ENCODE measurements at places on chromosomes 7 and 10.

DNA sequence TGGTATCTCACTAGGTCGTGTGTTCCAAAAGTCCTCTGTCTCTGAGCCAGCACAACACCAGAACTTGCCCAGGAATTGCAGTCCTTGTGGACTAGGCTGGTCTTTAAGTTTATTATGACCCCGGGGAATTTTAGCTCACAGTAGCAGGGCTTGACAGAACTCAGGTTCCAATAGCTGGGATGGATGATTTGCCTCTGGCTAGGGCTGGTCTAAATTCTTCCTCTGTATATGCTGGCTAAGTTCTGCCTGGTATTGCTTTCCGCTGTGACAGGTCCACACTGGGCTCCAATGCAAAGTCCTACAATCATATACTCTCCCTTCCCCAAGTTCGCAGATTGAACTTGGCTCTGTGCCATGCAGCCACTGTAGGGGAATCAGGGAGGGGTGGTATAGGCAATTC is 52.5 kb downstream of the FAS start:
- DNase-seq, result no peak

DNA sequence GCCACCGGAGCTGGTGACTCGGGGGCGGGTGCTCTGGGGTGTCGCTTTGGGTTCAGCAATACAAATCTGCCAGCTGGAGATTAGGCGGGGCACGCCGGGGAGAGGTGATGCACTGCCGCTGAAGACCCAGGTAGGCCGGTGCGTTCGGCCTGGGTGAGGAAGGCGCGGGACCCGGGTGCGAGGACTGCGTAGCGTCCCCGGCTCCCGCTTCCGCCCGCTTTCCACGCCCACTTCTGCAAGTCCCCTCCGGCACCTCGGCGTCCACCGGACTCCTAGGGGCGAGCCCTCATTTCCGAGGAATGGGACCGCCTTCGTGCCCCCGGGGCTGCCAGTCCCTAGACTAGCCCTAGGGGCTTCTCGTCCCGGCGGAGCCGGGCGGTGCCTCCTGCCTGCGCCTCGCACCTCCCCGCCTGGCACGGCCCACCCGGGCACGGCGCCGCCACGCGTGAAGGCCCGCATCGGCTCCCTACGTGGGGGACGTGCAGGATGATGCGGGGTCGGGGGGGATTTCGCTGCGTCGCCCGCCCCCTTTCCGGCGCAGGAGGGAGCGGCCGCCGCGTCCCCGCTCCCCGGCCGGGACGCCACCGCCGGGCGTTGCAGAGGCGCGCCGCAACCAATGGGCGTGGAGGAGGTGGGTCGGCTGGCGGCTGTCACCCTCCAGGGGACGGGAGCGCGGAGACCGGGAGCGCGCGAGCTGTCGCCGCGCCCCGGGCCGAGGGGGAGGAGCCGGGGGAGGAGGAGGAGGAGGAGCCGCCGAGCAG is 40.0 kb downstream of the HK1 start:
- DNase-seq, result peak; percentile 80

- DNase-seq, result no peak
Measured at GRCh38 chr10:65090991-65091390, 1569.8 kb downstream of the REEP3 start.

GRCh38 chr7:23343806-23344475 is 44.8 kb downstream of the MALSU1 start:
- DNase-seq, result no peak

GRCh38 chr10:58998924-58999713 is 177.3 kb upstream of the PHYHIPL start:
- no peak for DNase-seq

GRCh38 chr10:92278996-92279696 is 11.7 kb downstream of the CPEB3 start:
- no peak for DNase-seq

- DNase-seq, result no peak
Measured at GRCh38 chr7:39300276-39300675, 265.9 kb upstream of the YAE1 start.

DNA sequence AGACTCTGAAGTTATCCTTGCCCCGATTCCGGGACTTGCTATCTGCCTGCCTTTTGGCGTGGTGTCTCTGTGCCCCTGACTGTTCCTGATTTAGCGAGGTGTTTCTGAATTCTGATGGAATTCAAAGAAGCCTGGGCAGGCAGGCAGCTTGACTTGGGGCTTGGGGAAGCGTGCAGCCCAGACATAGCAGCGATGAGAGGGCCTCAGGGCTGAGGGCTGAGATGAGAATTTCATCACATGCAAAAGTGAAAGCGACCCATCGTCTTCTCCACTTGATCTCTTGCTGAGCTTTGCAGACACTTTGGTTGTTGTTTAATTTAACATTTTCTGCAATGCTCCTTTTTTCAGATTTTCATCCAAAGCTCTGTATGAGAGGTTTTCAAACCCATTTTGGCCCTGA is 57.8 kb downstream of the TCF7L2 start:
- DNase-seq, result no peak

DNA sequence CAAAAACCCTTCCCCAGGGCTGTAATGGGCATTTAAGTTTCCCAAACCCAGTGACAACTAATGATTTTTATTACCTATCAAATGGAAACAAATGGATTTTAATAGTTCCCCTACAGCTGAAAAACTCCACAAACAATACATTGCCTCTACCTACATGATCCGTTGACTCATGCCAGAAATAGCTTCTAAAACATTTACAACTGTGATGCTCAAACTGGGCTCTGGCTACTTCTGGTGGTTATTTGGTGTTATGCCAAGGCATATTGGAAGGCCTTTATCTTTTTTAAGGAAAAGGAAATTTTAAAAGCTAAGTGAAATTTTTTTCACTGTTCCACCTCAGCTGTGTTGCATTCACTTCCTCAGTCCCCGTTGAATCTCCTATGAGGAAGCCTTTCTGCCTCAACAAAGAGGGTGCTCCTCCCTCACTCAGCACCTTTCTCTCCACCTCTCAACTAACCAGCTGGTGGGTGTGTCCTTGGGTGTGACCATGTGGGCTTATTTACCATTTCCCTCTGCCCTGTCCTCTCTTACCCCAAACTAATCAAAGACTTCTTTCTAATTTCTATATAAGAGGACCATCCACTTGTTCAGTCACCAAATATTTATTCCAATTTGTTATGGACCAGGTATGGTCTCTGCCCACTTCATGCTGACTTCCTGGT is 82.9 kb downstream of the PRTFDC1 start:
- DNase-seq, result no peak

GRCh38 chr10:123865350-123865749 is 26.3 kb downstream of the CPXM2 start:
- DNase-seq, result no peak

GRCh38 chr7:83159731-83160130 is 3.0 kb downstream of the PCLO start:
- no peak for DNase-seq

GRCh38 chr10:128568041-128568440 is 441.8 kb upstream of the MKI67 start:
- DNase-seq, result no peak

DNA sequence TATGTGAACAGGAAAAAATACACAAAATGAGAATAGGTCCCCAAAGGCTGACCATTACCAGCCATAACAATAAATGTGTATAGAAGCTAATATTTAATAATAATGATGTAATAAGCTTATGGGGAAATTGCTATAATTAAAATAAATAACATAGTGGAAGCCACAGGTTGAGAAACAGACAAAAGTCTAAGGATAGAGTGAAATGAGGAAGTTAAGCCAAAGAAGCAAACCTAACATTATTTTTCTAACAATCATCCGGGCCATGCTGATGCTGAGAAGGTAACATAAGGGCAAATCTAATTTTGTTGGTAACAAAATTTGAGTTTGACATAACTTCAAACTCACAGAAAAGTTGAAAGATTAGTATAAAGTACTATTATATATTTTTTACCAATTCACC is 115.9 kb downstream of the MICU1 start:
- no peak for DNase-seq

DNA sequence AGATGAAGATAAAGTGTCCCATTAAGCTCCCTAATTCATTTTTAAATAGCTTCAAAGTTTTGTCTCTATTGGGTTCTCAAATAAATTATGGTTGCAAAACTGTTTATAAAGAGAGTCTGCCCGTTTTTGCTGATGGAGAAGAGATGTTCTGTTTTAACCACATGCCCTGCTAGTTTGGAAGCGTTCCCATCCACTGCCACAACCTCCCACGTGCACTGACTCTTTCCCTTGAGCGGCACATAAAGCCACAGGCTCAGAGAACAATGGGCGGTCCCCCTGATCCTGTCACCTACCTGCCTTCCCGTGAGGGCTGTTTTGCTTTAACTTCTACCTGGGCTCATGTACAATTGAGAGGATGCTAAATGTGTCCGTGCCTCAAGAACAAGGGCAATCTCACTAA is 65.5 kb downstream of the CPVL start:
- DNase-seq, result no peak

DNA sequence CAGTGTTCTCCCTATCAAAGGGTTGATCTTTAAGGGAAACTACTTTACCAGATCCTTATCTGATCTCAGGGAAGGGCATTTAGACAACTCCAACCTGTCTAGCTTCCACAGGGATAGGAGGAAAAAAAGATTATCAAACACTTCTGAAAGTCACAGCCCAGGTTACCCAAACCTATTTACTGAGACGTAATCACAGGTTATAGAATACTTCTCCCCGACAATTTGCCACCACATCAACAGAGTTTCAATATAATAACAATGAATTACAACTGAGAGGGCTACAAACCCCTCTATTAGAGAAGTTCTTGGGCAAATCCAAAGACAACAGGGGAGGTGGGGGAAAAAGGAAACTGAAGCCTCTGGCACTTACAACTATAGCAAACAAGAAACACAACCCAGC is 26.3 kb downstream of the CFAP70 start:
- DNase-seq, result no peak

DNA sequence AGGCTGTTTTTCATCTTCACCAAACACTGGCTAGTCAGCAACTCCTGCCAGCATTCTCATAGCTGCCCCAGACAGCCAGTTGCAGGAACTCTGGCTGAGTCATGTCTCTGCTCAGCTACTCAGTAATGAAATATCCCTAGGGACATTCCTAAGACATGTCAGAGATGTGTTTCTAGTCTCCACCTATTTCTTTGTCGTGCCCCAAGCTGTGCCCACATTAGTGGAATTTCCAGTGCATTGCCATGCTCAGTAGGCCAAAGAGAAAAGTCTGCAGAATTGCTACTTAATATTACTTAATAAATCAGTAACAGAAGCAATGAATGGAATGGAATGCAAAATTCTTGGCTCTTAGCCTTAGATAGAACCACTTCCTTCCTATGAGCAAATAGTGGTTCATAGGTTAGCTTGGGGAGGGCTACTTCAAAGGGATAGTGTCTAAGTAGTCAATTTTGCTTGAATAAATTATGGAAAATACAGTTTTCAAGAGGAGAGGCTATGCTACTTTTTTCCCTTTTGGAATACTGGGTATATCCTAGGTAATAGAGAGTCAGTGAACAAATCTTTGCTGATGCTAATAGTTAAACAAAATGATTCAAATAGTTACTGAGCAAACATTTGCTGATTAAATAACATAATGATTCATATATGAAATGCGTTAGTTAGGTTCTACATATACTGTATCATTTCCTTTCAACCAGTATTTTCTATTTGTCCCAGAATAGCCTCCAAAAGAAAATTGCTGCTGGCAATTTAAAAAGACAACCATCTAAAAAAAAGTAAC is 23.6 kb upstream of the SEMA3C start:
- no peak for DNase-seq

GRCh38 chr7:9945857-9946256 is 1027.8 kb upstream of the PHF14 start:
- no peak for DNase-seq

GRCh38 chr7:127504715-127505114 is 80.7 kb downstream of the GCC1 start:
- DNase-seq, result no peak

GRCh38 chr10:70494536-70494935 is 16.0 kb downstream of the PALD1 start:
- no peak for DNase-seq

- DNase-seq, result no peak
Measured at GRCh38 chr10:58734116-58734515, 221.4 kb downstream of the BICC1 start.

DNA sequence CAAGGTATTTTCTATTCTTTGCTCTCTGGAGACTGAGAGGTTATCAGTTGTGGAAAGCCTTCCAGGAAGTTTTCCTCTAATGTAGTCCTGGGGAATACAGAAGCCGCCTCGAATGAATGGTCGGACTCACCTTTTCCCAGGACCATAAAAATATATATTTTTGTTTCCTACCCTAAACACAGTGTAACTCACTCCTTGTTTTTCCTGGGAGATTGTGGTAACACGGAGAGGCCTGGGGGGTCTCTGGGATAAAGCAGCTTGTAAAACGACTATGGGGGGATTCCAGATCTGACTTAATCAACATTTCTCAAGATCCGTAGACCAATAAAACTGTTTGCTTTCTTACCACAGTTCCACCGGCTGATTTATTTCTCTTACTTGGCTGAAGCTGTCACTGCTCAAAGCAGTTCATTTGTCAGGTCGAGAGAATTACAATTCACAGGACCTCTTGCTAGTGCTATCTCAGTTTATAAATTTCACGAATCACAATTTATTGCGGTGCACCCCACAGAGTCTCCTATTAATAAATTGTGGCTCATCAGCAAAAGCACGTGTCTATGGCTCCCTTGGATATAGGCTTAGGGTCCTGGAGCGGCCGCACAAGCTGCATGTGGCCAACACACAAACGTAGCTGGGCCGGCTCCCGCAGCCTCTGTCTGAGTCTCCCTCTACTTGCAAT is 176.3 kb upstream of the BMPER start:
- no peak for DNase-seq

- DNase-seq, result no peak
Measured at GRCh38 chr7:43666938-43667337, 62.4 kb downstream of the COA1 start.

GRCh38 chr10:128047351-128047750 is 78.9 kb downstream of the MKI67 start:
- peak; percentile 81 for DNase-seq

DNA sequence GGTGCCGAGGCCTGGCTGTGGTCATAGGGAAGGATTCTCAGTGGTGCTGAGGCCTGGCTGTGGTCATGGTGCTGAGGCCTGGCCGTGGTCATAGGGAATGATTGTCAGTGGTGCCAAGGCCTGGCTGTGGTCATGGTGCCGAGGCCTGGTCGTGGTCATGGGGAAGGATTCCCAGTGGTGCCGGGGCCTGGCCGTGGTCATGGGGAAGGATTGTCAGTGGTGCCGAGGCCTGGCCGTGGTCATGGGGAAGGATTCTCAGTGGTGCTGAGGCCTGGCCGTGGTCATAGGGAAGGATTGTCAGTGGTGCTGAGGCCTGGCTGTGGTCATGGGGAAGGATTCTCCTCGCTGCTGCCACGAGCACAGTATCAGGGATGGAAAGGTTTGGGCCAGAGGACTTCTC is 327.3 kb downstream of the ADARB2 start:
- no peak for DNase-seq

- no peak for DNase-seq
Measured at GRCh38 chr10:130485958-130486895, 350.0 kb downstream of the GLRX3 start.

GRCh38 chr7:156386097-156386496 is 254.5 kb upstream of the RNF32 start:
- DNase-seq, result no peak

GRCh38 chr7:117472335-117472734 is 7.5 kb upstream of the CFTR start:
- no peak for DNase-seq

GRCh38 chr10:110617425-110618229 is 26.5 kb upstream of the RBM20 start:
- no peak for DNase-seq
